ENCODE measurements at places on chromosomes 13 and 19. TPM values are rescaled to one million over a fixed set of nuclear protein-coding genes. Genes with fewer than 3 reads are reported as not detected.

Gene MAST3
- 8.1 TPM for total RNA-seq

Gene SMIM44
- not detected for total RNA-seq

Gene SIGLEC5
- total RNA-seq = not detected

DNA sequence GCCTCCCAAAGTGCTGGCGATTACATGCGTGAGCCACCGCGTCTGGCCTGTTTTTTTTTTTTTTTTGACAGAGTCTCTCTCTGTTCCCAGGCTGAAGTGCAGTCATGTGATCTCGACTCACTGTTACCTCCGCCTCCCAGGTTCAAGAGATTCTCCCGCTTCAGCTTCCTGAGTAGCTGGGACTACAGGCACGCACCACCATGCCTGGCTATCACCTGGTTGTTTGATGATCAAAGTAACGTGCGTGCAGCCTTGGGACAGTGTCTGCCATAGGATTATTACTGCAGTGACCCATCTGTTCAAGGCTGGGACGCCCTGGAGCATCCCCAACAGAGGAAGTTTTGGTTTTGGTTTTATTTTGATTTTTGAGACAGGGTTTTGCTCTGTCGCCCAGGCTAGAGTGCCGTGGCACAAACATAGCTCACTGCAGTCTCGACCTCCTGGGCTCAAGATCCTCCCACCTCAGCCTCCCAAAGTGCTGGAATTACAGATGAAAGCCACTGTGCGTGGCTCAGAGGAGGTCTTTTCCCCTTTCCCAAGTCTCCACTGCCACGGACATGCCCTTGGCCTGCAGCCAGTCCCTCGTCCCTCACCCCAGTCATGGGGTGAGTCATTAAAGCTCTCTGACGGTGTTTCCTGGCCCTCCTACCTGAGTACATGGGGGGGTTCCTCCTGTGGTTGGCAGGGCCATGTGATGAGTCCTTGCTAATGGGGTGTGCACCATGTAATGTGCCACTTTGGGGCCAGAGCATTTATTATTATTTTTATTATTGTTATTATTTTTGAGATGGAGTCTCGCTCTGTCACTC is 65.6 kb downstream of the IER2 start:
- H3K27ac ChIP-seq = no peak overlapping the region
- H3K36me3 ChIP-seq = no peaks in the 10 kb centered on the region
- H3K4me1 ChIP-seq = no peaks in the 10 kb centered on the region
- no peaks in the 10 kb centered on the region for H3K27me3 ChIP-seq

GRCh38 chr19:48318286-48318987 is 6.9 kb upstream of the EMP3 start:
- H3K36me3 ChIP-seq = no peaks in the 10 kb centered on the region
- H3K4me1 ChIP-seq = peaks cover 34% of the 10 kb centered on the region
- no peaks in the 10 kb centered on the region for H3K27me3 ChIP-seq
- no peak overlapping the region for H3K27ac ChIP-seq
- DNase-seq = no peak

DNA sequence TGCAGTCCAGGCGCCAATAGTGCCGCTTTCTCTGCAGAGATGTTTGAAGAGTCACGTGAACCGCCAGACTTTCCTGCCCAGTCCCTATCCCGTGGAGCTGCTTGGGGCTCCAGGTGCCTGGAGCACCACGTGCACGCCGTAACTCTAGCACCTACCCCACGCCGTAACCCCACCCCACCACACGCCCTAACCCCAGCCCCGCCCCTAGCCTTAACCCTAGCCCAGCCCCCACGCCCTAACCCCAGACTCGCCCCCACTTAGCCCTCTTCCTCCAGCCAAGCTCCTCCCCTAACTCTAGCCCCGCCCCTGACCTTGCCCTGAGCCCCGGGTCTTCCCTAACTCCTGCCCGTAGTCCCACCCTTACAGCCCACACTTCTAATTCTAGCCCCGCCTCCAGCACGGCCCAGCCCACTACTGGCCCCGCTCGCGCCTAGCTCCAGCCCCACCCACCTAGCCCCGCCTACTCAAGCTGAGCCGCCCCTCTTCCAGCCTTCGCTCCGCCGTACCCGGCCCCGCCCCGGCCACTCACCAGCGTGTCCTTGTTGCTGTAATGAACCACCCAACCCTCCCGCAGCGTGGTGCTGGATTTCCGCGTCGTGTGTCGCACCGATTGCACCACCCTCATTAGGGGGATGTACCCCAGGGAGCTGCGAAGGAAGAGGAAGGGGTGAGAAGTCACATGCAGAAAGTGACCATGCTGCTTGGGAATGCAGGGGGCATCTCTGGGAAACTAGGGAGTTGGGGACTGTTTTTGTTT is 19.5 kb downstream of the PRKD2 start:
- no peak overlapping the region for H3K4me3 ChIP-seq
- no peaks in the 10 kb centered on the region for H3K27me3 ChIP-seq
- H3K36me3 ChIP-seq = peaks cover 27% of the 10 kb centered on the region

Gene IL17D
- 1.1 TPM for total RNA-seq

- H3K36me3 ChIP-seq = no peaks in the 10 kb centered on the region
- peak overlapping the region; percentile 48 for H3K27ac ChIP-seq
- H3K27me3 ChIP-seq = no peaks in the 10 kb centered on the region
- H3K4me3 ChIP-seq = no peak overlapping the region
- peak; percentile 78 for DNase-seq
- peaks cover 22% of the 10 kb centered on the region for H3K4me1 ChIP-seq
Measured at GRCh38 chr19:19372656-19373416, 32.6 kb upstream of the GATAD2A start.

Gene ZSCAN4
- total RNA-seq = not detected

DNA sequence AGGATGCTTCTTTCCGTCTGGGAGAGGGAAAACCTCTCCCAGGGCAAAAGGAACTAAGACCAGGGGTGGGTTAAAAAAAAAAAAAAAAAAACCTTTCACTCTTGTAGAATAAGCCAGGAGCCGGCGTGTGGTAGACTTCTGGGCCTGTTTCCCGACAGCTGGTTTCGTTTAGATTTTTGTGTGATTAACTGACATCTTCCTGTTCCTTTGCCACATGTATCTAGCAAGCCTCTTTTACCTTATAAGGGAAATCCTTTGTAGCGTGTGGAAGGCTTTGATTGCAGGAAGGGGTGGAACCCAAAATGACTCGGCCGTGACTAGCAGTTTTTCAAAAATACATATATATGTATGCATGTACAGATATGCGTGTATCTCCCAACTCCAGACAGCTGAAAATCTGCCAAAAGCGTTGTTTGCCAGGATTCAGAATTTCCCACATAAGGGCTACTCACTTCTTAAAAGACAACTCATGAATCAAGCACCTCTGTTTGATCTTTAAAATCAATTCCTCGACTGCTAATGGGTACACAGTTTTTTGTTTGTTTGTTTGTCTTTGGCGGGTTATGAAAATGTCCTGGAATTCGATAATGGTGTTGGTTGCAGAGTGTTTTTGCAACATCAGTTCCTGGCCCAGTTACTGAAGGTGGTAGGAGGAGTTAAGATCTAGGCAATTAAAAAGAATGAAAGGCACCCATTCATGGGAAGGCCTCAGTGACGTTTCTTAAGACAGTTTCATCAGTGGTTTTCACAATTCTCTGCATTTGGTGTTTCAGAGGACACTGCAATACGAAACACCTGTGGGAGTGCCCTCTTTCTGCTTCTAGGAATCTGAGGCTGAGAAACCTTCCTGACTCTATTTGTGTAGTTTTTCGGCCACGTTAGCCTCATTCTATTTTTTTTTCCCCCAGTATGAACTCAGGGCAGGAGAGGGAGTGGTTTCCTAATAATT is 2.7 kb downstream of the TPM4 start:
- H3K27ac ChIP-seq = peak overlapping the region; percentile 98
- peak overlapping the region; percentile 3 for H3K4me3 ChIP-seq
- H3K36me3 ChIP-seq = peaks cover 46% of the 10 kb centered on the region
